ENCODE measurements at places on chromosomes 2 and 18. TPM values are rescaled to one million over a fixed set of nuclear protein-coding genes. Genes with fewer than 3 reads are reported as not detected.

ALLC gene
- total RNA-seq, result not detected

GRCh38 chr2:11807156-11808015, 61.0 kb downstream of the LPIN1 start:
- DNase-seq, result no peak

GRCh38 chr2:33421820-33422219, 54.6 kb upstream of the RASGRP3 start:
- no peak for DNase-seq

DNA sequence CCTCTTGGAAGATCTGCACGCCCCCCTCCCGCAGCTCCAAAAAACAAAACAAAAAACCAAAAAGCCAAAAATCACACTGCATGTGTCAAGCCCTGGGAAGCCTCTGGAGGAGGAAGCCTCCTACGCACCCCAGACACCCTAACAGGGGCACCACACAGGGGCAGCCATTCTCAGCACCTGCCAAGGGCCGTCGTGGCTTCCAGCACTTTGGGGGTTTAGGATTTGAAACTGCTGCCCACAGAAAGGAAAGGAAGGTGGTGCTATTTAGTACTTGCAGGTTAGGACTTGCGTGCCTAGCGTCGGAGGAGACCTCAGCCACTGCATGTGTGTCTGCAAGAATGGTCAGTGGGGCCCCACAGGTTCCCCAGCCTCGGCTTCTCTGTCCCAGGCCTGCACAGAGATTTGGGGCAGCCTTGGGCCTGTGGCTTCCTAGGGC, 419 bp upstream of the GPR55 start:
- DNase-seq, result no peak

HES6 gene
- total RNA-seq, result 3.2 TPM

GMCL1 gene
- 24.9 TPM for total RNA-seq

DNA sequence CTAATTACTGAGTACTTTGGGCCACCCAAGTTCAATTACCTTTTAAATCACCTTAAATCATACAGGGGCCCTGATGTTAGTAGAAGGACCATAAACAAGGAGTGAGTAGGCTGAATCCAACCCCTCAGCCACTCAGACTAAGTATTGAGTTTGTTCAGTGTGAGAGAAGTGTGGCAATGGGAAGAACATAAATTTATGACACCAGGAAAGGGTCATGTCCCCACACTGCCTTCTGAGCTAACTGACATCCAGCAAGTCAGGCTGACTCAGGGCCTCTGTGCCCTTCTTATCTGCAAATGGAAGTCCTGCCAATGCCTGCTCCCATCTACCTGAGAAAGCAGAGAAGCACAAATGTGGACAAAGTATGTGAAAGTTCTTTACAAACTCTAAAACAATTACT, 12.9 kb downstream of the PLEKHM3 start:
- DNase-seq, result no peak

GRCh38 chr18:21100146-21100545, 11.5 kb downstream of the ROCK1 start:
- DNase-seq, result no peak

OTX1 gene
- not detected for total RNA-seq

DNA sequence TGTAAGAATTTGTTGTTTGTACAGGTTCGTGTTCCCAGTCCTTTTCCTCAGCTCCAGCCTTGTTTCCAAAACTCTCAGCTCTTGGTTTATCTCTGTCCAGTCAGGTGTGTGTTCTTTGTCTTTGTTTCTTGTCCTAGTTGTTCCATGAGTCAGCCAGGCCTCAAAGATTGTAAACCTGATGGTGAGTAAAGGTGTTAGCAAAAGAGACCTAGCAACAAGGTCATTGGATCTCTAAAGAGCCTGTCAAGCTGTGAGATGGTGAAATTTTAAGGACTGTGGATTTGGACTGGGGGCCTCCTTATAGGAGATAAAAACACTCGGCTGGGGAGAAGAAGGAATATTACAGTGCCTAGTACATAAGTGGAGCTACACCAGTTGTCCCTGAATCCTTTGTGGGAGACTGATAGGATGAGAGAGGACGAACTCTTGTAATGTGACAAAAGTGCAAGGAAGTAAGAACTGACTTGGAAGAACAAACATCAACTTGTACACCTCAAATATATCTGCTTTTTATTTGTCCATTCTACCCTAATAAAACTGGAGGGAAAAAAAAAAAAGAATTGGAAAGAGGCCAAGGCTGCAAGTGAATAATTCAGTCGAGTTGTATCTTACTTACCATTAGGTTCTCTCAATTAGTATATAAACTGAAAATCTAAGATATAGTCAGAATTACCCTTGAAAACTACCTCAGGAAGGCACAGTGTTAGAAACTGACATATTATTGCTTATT, 37.2 kb downstream of the ITGA6 start:
- DNase-seq, result no peak

DNA sequence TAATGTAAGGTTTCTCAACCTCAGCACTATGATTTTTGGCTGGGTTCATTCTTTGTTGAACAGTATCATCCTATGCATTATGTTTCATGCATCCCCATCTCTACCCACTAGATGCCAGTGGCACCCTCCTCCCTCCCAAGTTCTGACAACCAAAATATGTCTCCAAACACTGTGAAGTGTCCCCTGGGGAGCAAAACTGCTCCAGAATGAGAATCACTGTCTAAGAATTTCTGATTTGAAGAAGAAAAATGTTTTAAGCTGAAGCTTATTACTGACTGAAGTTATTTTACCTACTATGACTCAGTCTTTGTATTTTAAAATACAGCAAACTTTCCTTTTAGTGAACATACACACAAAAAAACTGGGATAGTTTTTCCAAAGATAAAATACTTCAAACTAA, 3.4 kb downstream of the THADA start:
- no peak for DNase-seq

GCFC2 gene
- 15.8 TPM for total RNA-seq

CTDP1 gene
- 41.2 TPM for total RNA-seq

OSR1 gene
- not detected for total RNA-seq

DNA sequence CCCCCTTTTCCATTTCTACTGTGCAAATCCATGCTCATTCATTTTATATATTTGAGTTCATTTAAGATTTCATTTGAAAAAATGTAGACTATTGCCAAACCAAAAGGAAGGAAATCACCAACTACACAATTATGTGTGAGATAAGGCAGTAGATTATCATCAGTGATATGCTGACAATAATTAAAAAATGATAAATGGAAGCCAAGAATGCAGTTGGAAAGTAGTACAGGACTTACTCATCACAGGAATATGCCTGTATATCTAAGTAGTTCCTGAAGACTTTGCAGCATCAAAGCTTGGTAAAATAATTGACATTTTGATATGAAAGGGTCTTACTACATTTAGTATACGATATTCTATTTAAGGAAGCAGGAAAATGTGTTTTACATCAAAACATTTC, 166.1 kb upstream of the OTX1 start:
- no peak for DNase-seq

GATA6 gene
- not detected for total RNA-seq
